ENCODE measurements at places on chromosomes 13 and 19. TPM values are rescaled to one million over a fixed set of nuclear protein-coding genes. Genes with fewer than 3 reads are reported as not detected.

Gene ALOX5AP
- total RNA-seq = 12.8 TPM

Gene ZNF846
- 34.4 TPM for total RNA-seq

Gene ZSCAN22
- 2.7 TPM for total RNA-seq

Gene RFC3
- 16.3 TPM for total RNA-seq

Gene OR7C1
- under 0.01 TPM for total RNA-seq

Gene CYP4F11
- total RNA-seq = not detected

All from metanephros (tissue), 2 donors.